ENCODE measurements at places on chromosomes 13 and 19. TPM values are rescaled to one million over a fixed set of nuclear protein-coding genes. Genes with fewer than 3 reads are reported as not detected.

The ALOX5AP gene
- 3.5 TPM for polyA plus RNA-seq

The FFAR2 gene
- 0.49 TPM for polyA plus RNA-seq

The MPHOSPH8 gene
- 80.7 TPM for polyA plus RNA-seq

The TTC9B gene
- 0.31 TPM for polyA plus RNA-seq

The DMWD gene
- 23.6 TPM for polyA plus RNA-seq

The FDX2 gene
- polyA plus RNA-seq, result 27.2 TPM

The ZNF568 gene
- polyA plus RNA-seq, result 29.6 TPM

The CATSPERD gene
- 0.81 TPM for polyA plus RNA-seq

GRCh38 chr19:22427960-22428913 is 6.1 kb upstream of the ZNF98 start:
- DNase-seq, result no peak

DNA sequence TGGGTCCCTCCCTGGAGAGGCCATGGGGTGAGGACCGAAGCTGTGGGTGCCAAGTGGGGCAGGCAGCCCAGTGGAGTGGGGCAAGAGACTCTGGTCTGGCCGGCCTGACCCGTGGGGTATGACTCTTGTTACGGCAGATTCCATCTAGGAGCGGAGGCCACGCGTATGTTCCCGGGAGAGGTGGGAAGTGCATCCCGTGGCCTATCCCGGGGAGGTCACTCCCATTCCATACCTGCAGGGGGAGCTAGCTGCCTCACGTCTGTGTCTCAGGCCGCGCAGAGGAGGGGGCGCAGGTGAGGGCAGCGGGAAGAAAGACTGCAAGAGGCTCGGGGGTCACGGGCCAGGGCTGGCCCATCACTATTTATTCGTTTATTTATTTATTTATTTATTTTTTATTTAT is 4.9 kb downstream of the CSNK1G2 start:
- DNase-seq, result no peak

GRCh38 chr19:4870025-4870700 is 2.7 kb upstream of the PLIN3 start:
- DNase-seq, result no peak

GRCh38 chr13:41610404-41610803 is 153.1 kb downstream of the RGCC start:
- no peak for DNase-seq

- no peak for DNase-seq
Observed at GRCh38 chr13:91729859-91730258, 331.4 kb downstream of the GPC5 start.

GRCh38 chr13:112679381-112679780 is 10.5 kb upstream of the ATP11A start:
- no peak for DNase-seq

GRCh38 chr13:28425793-28426192 is 69.1 kb downstream of the FLT1 start:
- no peak for DNase-seq

DNA sequence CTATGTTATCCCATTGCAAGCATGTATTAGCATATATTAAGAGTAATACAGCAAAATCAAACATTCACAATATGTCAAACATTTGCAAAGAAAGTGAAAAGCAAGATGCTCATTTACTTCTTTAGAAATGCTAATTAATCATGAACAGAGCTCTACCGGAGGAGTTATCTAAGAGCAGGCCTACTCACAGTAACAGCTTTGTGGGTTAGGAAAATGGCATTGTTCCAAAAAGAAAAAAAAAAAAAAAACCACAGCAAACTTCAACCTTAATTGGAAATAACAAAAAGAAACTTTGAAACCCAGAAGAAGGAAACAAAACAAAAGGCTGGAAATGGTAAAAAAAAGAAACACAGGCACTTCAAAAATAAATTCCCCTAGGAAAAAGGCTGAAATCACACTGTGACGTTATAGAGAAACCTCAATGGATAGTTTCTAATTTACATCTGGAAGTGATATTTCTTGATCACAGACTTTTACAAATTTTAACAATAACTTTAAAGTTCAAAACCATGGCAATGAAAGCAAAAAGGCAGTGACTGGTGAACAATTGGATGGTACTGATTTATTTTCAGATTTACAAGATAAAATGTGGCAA is 1236.8 kb upstream of the SPRY2 start:
- no peak for DNase-seq

GRCh38 chr13:53522034-53522433 is 493.4 kb downstream of the OLFM4 start:
- no peak for DNase-seq

DNA sequence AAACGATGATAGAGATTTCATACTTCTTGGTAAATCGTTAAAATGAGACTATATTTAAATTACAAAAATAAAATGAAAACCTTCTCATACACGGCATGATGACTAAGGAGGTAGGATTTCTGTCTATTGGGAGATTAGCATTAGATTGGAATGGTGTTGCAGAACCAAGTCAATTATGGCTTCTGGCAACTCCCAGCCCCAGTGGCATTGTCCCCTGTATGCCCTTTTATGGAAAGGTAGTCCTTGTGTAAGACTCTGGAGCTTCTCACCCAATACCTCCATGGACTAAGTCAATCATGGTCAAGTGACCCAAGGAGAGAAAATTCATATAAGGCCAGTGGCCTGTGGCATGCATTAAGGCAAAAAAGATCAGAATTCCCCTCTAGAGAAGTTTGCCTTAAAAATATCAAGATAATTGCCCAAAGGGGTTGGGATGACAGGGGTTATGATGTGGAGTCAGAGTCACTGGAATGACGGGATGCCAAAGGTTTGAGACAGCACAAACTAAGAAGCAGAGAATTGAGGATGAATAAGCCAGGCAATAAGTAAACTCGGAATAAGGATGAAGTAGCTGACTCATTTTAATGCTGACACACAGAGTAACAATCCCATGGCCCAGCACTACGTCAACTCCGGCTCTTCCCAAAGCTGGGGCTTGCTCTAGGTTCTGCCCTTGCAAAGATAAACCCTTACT is 57.8 kb upstream of the POSTN start:
- DNase-seq, result no peak

GRCh38 chr19:45070861-45071544 is 5.3 kb downstream of the ZNF296 start:
- no peak for DNase-seq

DNA sequence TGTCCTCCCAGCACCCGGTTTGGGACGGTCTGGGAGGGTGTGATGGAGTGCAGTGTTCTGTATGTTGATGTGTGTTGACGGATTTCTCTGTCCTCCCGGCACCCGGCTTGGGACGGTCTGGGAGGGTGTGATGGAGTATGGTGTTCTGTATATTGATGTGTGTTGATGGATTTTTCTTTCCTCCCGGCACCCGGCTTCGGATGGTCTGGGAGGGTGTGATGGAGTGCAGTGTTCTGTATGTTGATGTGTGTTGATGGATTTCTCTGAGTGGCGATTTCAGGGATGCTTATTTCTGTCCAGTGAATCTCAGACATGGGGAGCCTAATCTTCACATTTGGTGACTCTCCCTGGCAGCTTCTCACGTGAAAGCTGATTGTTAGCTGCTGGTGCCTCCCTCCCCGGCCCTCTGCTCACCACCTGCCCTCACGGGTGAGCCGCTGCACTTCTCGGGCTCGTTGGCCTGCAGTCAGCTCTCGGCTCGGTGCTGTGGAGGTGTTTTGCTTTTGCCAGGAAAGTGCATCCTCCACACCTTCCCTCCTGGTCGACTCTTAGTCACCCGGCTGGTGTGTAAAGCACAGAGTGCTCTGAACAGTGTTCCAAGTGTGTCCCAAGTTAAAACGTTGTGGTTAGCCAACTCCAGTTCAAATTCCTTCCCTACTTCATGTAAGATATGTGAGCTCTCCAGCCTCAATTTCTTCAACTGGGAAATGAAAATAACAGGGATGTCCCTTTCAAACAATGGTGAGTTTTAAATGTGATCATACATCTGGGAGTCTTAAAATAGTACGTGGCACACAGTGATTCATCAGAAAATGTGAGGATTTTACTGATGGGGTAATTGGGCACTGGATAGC is 54.6 kb downstream of the ATP11A start:
- DNase-seq, result no peak

All from right lung (tissue), 10 donors.